ENCODE measurements at places on chromosomes 12 and 14.

DNA sequence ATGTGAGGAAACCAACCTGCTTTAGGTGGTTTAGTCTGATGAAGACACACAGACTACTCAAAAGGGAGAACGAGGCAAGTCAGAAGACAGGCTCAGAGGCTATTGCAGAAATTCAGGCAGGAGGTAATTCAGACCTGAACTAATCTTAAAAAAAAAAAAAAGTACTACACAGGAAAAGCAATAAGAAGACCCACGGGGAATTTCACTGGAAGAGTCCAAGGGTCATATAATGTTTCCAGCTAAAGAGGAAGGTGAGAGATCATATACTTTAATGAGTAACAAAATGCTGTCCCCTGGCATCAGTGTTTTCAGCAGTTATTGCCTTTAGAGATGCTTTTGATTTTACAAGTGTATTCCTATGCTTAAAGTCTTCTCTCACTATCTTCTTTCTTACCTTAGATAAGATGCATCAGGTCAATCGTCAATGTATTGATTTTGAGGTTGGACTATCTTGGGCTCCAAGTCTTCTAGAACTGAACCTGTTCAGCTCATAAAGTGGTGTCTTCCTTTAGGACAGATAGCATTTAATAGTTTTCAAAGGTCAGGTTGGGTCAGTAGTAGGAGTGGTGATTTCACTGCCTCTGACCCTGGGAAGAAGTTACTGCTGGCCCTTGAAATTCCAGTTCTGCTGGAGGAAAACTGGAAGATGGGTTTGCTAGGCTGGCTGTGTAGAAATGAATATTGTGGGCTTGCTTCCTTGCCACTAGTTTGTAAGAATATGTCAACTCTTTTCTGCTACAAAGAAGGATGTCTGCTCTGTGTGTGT lies 60.0 kb downstream of the FAR2 start:
- DNase-seq: no peak

DNA sequence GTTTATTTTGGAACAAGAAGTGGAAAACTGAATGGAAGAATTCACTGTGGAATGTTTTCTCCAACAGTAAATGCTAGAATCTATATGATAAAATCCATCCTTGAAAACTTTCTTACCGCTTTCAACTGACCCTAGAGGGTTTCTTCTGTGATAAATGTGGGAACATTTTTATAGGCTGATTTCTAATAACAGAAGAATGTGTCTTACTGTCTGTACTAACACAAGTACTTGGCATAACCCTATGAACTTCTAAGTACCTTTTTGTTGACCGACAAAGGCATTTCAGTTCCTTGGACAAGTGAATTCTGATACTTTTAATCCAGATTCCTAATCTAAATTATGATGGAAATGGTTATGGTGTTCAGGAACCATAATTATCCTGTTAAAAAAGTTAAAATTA lies 1109.7 kb upstream of the FLRT2 start:
- no peak for DNase-seq

DNA sequence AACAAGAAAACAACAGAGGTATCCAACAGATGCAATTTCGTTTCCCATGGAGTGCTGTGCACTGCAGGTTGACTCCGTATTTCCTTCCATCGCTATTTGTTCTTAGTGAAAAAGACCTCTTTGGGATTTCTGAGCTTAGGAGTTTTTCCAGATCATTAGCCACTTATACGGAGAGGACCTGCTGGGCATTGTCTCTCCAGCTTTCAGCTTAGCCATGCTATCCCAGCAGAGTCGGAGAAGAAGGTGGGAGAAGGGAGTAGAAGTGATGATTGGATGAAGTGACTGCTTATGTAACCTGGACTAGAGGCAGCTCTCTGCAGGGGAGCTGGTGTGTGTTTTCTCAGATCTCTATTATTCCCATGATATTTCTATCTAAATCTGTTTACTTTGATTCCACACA lies 737.7 kb downstream of the DIO2 start:
- DNase-seq: no peak

GRCh38 chr12:68967046-68967445 lies 34.1 kb upstream of the CPM start:
- DNase-seq: no peak

GRCh38 chr14:85463512-85463911 lies 66.4 kb upstream of the FLRT2 start:
- DNase-seq: no peak

Data from stimulated activated CD4-positive, alpha-beta T cell treated with anti-CD3 and anti-CD28 coated beads, Interleukin-1b, Interleukin-23, amount 100 ng/mL, for 48 hours (primary cell).